H7 (cell line): ENCODE measurements at places on chromosomes 2 and 18. TPM values are rescaled to one million over a fixed set of nuclear protein-coding genes. Genes with fewer than 3 reads are reported as not detected.

- DNase-seq = peak; percentile 83
Observed at GRCh38 chr2:234496055-234496834, 636 bp downstream of the ARL4C start.

GRCh38 chr2:179181002-179181401, 83.6 kb downstream of the SESTD1 start:
- DNase-seq = no peak

- DNase-seq = peak; percentile 31
Observed at GRCh38 chr18:79355433-79356335, 40.0 kb upstream of the NFATC1 start.

GRCh38 chr2:136376798-136377211, 258.9 kb upstream of the CXCR4 start:
- DNase-seq = no peak

DNA sequence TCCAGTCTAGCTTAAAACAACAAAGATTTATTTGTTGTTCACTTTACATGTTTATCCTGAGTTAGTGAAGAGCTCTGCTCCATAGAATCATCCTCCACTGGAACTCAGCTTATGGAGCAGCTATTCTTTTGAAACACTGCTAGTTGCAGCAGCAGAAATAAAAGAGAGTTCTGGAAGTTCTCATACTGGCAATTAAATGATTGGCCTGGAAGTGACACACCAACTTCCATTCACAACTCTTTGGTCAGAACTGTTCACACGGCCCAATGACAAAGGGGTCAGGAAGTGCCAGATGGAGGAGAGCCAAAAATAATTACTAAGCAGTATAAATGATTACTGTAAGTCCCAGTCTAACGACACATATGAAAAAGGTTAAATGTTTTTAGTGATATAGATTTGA, 39.1 kb downstream of the FBXO11 start:
- DNase-seq = no peak

- DNase-seq = no peak
Observed at GRCh38 chr2:237704501-237705434, 77.4 kb downstream of the LRRFIP1 start.

DNA sequence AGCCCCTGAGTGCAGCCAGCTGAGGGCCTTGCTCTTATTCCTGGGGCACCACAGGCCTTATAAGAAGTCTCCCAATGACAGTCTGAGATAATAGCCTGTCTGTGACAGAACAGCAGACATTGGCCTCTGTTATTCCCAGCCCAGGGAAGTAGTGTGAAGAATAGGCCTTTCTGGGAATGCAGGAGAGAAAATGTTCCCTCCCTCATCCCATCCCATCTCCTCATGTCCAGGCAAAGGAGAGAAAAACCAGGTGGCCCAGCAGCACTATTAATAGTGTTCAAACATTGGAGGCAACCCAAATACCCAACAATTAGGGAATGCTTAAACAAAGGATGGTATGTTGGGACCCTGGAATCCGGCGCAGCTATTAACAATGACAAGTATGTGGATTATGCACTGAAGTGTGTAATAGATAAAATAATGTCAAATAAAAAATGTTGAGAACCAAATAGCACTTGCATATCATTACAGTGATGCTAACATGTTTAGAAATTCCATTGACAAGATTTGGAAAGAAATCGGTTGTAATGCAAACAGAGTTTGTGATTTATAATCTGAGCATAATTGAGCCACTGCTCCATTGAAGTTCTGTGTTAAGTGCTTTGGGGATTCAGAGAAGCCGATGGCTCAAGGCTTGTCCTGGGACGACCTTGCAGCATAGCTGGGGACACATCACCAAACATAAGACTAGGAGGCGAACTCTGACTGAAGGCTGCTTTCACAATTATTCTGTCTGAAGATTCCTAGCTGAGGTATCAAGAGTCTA, 69.3 kb downstream of the LBH start:
- peak; percentile 43 for DNase-seq

- DNase-seq = no peak
Observed at GRCh38 chr2:200667413-200667812, 81.6 kb downstream of the AOX1 start.

- no peak for DNase-seq
Observed at GRCh38 chr2:32498306-32498705, 129.5 kb upstream of the TTC27 start.

GRCh38 chr2:46461011-46461674, 18.2 kb upstream of the TMEM247 start:
- DNase-seq = peak; percentile 63

- no peak for DNase-seq
Observed at GRCh38 chr2:136323935-136324334, 206.0 kb upstream of the CXCR4 start.

DNA sequence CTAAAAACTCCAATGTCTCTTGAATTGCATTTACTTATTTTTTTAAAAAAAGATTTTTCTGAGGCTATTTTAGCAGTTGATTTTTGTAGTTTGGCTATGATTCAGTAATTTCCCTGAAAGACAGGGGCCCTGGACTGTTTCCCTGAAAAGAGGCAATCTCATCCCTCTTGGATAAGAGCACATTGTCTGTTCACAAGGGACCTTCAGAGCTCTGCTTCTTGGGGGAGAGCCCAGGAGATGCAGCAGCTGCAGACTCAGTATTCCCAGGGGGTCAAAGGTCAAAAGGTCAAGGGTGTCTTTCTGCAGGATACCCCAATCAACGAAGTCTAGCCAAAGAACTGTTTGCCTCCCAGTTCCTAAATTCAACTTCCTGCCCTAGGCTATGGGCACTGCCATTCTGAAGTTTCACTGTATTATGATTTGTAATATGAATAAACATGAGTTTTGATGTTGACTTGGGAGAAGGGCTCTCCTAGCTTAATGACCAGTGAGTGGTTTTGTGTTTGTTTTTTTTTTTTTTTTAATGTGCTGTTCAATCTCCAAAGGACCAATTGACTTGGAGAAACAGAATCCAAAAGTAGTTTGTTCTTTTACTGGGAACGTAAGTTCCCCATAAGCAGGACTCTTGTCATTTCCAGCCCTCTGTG, 157.0 kb upstream of the SERPINE2 start:
- DNase-seq = no peak

- no peak for DNase-seq
Observed at GRCh38 chr2:22929998-22930397, 455.0 kb upstream of the KLHL29 start.

- peak; percentile 2 for DNase-seq
Observed at GRCh38 chr2:50746526-50746925, 285.4 kb downstream of the NRXN1 start.

DNA sequence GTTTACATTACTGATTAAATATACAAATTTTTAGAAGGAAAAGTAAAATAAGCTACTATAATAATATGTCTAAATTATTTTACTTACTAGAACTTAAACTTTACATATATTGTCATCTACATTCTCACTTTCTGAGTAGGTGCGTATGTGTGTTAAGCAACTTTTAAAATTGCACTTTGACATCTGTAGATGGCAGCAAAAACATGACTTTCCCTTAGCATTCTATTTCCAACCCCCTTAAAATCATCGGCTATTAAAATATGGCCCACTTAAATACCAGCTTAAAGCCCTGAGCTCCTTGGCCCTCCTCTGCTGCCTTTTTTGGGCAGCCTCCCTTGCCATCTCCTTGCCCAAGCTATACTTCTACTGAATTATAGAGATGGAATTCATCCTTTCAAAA, 78.0 kb downstream of the UPP2 start:
- DNase-seq = no peak

- no peak for DNase-seq
Observed at GRCh38 chr18:78169174-78169864, 810.3 kb upstream of the SALL3 start.

GRCh38 chr2:33238111-33238510, 238.3 kb upstream of the RASGRP3 start:
- DNase-seq = no peak

DNA sequence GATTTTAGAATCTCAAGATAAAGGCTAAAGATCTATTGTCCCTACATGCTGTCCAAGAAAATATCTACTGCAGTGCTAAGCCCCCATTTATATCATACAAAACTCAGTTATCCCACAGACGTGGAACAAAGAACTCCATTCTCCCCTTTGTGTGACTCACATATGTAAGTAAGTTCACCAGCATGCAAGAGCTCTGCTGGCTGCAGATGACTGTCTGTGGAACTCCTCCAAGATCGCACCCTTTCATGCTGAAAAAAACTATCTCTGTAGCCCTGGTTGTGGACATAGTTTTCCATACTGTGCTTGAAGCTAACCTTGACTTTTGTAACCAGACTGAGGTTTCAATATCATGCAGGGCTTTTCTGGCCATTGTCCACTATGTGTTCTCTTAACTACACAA, 207.1 kb downstream of the ZNF521 start:
- no peak for DNase-seq

DNA sequence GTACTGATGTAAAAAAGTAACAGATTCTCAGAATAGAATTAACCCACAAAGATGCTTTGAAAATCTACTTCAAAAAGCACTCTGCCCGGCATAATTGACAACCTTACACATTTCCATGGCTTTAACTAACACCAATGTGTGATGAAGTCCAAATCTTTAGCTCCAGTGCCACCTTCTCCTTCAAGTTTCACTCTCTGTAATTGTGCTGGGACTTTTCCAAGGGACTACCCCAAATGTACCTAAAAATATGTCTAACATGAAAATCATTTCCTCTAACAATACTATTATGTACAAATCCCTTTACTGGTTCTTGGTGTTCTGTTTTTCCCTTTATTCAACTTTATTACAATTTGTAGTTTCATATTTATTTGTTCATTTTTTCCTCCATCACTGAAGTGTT, 20.6 kb upstream of the UBE2E3 start:
- DNase-seq = no peak

DNA sequence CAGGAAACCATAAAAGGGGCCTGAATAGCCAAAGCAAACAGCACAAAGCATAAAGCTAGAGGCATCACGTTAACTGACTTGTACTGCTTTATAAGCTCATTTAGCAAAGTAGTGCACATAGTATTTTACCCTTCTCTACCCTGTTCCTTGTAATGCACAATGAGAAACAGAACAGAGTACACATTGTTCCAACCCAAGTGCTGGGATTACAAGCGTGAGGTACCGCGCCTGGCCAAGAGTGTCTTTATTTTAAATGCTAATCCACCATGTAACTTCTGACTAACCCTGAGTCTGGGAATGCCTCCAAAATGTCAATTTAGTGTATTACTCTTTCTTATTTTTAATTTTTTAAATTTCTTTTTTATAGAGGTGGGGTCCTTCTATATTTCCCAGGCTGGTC, 46.4 kb upstream of the STON1 start:
- no peak for DNase-seq

- no peak for DNase-seq
Observed at GRCh38 chr2:26466662-26467310, 11.1 kb downstream of the OTOF start.

GRCh38 chr2:136065384-136065783, 52.6 kb downstream of the CXCR4 start:
- DNase-seq = no peak

DNA sequence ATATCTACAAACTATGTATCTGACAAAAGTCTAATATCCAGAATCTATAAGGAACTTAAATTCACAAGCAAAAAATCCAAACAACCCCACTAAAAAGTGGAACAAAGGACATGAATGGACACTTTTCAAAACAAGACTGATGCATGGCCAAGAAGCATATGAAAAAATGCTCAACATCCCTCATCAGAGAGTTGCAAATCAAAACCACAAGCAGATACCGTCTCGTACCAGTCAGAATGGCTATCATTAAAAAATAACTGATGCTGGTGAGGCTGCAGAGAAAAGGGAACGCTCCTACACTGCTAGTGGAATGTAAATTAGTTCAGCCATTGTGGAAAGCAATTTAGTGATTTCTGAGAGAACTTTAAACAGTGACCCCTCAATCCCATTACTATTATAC, 56.5 kb downstream of the CCBE1 start:
- DNase-seq = no peak

DNA sequence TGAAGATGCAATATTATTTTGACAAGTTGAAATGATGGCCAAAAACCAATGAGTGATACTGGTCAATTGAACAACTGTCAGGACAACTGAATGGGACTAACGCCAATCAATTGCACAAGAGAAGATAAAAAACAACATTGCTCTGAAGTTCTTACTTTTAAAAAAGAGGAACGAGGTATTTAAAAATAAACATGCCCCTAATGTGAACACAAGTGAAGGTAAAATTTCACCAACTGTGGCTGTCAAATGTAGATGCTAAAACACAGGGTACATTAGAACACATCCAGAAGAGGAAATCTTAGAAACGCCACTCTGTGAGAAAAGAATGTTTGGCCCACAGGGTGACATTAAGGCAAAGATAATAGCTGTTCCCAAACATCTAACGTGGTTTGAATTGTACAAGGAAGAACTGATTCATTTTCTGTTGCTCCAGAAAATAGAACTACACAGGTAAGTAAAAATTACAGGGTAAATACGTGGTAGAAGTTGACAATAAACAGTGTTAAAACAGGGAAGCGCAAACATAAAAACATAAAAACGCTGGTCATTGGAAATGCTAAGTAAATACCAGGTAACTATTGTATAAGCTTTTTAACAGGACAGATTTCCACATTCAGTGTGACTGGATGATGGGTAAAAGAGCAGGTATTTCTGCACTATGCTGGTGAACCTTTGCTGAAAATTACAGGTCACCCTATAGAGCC, 20.3 kb downstream of the LONRF2 start:
- DNase-seq = no peak

DNA sequence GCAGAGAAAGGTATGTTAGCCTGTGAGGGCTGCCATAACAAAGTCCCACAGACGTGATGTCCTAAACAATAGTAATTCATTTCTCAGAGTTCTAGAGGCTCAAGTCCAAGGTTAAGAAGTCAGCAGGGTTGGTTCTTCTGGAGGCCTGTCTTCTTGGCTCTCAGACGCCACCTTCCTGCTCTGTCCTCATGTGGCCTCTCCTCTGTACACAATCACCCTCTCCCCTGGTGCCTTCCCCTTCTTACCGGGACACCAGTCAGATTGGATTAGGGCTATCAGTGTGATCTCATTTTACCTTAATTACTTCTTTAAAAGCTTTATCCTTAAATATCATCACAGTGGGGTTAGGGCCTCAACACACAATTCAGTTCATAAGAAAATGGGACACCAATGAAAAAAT, 860.5 kb downstream of the RNF144A start:
- DNase-seq = no peak

- no peak for DNase-seq
Observed at GRCh38 chr2:215825707-215826106, 187.6 kb downstream of the MREG start.

DNA sequence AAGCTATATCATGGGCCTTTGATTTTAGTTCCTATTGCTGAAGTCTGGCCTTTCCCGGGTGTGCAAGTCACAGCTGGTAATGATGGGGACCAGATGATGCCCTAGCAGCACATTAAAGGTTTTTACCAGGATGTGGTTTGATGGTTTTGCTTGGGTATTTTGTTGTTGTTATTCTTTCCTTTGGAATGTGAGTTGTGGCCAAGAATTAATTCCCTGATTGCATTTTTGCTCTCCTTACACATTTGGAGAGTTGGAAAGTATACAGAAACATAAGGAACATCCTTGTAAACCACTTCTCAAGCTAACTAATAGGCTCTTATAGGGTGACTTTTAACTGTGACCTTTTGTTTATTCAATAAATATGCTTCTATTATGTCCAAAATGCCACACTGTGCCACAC, 154.1 kb upstream of the MMADHC start:
- DNase-seq = no peak

- DNase-seq = no peak
Observed at GRCh38 chr2:234003972-234004617, 46.4 kb upstream of the SPP2 start.

Gene HOXD13
- 0.07 TPM in 1 of 2 replicates, not detected in the other for total RNA-seq

Gene NYAP2
- total RNA-seq = not detected in 2 replicates

Gene METTL4
- 12.1 and 12.6 TPM in 2 replicates for total RNA-seq

Gene SCYGR5
- not detected in 2 replicates for total RNA-seq

Gene SNORC
- total RNA-seq = 1.6 and 5.2 TPM in 2 replicates

Gene THUMPD2
- total RNA-seq = 7.1 and 13.7 TPM in 2 replicates

Gene CACNB4
- total RNA-seq = 0.83 and 1.7 TPM in 2 replicates

Gene ACKR3
- total RNA-seq = 3.8 and 13.2 TPM in 2 replicates

Gene SPC25
- 11.9 and 13.9 TPM in 2 replicates for total RNA-seq
